Karpas-422 (cell line): ENCODE measurements at places on chromosomes 4 and X. TPM values are rescaled to one million over a fixed set of nuclear protein-coding genes. Genes with fewer than 3 reads are reported as not detected.

GRCh38 chr4:148258535-148258934 is 183.7 kb downstream of the NR3C2 start:
- no peak for DNase-seq

DNA sequence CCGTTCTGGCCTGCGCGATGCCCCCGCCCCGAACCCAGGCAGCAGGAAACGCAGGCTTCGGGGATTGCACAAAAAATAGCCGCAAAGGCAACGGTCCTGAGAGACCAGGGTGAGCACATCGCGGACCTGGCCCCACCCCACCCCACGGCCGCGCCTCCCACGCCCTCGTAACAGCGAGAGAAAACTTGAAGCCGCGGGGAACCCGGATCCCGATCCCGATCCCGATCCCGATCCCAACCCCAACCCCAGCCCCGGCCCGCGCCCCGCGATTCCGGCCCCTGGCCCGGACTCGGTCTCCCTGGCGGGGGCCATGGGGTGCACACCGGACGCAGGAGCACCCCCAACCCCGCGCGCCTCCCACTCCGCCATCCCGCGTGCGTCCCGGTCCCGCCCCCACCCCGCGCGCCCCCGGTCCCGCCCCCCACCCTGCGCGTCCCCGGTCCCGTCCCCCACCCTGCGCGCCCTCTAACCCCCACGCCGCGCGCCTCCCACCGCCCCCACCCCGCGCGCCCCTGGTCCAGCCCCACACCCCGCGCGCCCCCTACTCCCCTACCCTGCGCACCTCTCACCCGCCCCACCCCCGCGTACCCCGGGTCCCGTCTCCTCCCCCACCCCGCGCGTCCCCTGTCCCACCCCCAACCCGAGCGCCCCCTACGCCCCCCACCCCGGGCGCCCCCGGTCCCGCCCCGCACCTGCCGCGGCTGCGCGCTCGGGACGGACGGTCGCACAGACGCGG is 29.0 kb downstream of the NOP14 start:
- peak; percentile 78 for DNase-seq

DNA sequence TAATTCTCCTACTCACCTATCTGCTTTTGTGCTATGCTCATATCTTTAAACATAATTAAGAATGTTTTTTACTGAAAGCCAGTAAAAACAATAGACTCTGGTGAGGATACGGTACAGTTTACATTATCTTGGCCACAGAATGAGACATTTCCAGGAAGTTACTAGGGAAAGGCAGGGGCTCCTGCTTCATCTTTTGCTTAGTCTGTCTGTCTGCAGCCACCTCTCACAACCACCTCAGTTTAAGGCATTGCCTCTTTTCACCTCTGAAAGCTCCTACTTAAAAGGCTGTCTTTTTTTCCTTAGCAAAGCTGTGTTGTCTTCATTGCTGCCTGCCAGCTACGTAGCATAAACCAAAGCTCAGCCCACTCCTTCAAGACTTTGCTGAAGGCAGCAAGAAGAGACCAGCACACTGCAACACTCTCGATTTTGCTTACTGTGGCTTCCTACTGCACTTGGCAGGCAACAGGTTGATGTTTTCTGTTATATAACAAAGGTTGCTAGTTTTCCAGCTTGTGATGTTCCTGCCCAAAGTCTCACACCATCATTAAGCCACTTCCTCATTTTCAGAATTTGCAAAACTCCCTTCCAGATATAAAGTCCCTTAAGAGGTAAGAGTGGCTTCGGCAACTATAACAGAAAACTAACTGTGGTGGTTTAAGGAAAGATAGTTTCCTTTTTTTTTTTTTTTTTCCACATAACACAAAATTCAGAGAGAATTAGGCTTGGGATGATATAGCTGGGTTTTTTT is 432.9 kb downstream of the GRXCR1 start:
- no peak for DNase-seq

- no peak for DNase-seq
Observed at GRCh38 chrX:32016195-32016594, 944.4 kb upstream of the FTHL17 start.

GRCh38 chrX:63761639-63762038 is 23.4 kb downstream of the ARHGEF9 start:
- DNase-seq: peak; percentile 52

Gene XK
- 0.04 TPM in 2 replicates for total RNA-seq

Gene GLOD5
- not detected in 2 replicates for total RNA-seq

Gene CD38
- 3.6 and 12.1 TPM in 2 replicates for total RNA-seq

DNA sequence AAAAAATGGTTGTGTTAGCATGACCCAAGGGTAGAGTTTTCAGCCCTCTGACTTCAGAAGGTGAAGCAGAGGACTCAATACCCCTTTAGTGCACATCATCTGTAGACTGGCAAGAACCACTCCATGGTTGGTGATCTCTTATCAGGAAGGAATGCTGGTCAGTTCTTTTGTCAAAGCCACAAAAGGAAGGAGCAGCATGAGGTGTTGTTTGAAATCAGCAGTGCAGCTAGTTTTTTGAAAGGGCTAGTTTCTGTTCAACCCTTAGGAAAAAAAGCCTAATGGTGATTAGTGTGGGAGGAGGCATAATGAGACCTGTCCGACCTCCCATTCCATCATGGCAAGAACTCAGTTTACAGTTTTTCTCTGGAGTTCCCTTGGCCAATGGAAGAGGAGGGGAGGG is 362.0 kb upstream of the CT83 start:
- no peak for DNase-seq

Gene NLRP2B
- total RNA-seq: not detected in 2 replicates

- no peak for DNase-seq
Observed at GRCh38 chr4:72567036-72567435, 2.0 kb downstream of the ADAMTS3 start.

- no peak for DNase-seq
Observed at GRCh38 chrX:106710771-106711170, 15.7 kb upstream of the RNF128 start.

- DNase-seq: no peak
Observed at GRCh38 chr4:5355846-5356245, 304.6 kb downstream of the STK32B start.

DNA sequence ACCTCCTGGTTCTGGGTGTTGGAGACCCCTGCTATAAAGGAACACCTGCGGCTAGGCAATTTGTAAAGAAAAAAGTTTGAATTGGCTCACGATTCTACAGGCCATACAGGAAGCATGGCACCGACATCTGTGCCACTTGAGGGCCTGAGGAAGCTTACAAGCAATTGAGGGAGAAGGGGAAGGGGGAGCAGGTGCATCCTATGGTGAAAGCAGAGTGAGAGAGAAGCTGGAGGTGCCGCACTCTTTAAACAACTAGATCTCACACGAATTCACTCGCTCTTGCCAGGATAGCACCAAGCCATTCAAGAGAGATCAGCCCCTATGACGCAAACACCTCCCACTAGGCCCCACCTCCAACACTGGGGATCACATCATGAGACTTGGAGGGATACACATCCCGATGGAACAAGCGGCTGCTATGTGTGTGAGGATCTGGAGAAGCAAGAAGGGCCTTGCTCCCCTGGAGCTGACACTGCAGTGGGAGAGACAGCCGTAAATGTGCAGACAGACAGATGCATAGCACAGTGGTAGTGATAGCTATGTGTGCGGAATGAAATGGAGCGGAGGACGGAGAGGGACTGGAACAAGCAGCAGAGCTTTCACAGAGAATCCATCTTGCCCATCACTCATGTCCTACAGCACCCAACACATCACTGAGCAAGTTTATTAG is 60.7 kb upstream of the HELT start:
- DNase-seq: no peak

- peak; percentile 60 for DNase-seq
Observed at GRCh38 chrX:86348669-86349068, 200.4 kb downstream of the DACH2 start.

GRCh38 chr4:158053086-158053485 is 119.7 kb downstream of the GASK1B start:
- DNase-seq: no peak

GRCh38 chrX:104411800-104412199 is 154.2 kb upstream of the IL1RAPL2 start:
- DNase-seq: no peak

- DNase-seq: peak; percentile 44
Observed at GRCh38 chr4:47838445-47838844, 578 bp upstream of the CORIN start.

DNA sequence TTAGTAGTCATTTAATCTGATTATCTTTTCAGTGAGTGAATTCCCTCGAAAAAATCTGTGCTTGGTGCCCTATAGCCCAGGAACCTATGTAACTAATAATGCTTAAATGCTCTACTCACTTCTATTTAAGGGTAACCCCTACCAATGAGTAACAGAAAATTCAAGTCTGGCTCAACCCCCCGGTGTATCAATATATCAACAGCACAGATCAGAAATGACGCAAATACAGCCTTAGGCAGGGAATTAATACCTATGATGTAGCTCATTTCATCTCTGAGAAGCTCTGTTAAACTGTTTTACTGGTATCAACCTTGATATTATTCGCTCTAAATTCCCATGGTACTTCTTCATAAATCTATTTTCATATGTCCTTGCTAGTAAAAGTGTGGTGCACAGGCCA is 28.6 kb downstream of the PDGFC start:
- no peak for DNase-seq

Gene CLTRN
- total RNA-seq: 0.18 and 0.86 TPM in 2 replicates

DNA sequence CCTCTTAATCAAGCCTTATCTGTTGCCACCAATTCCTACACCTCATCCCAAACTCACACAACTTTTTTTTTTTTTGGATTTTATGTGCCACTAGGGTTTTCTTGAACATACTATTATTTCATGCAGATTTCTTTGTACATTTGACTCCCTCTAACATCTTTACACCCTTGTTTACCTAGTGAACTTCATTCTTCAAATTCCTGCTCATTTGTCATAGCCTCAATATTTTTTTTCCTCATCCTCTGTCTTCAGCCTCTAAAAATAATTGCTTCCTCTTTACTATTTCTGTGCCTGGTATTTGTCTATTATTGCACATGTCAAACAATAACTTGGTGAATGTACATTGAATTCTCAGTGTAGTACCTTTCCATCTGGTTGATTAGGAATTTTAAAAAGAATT is 22.0 kb downstream of the NBDY start:
- DNase-seq: no peak

DNA sequence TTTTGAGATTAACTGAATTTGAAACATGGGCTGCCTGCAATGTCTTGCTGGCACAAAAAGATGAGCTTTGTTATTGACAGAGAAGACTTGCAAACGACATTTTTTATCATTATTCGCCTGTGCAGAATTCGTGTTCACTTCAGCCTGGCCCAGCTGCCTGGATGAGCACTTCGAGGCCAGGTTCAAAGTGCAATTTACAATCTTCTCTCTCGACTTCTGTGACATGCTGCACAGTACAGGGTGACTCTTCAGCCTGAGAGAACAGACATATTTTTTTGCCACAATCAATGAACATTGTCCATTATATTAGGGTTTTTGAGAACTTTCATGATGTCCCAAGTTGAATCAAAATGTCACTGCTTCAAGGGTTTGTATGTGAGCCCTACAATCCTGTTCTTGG is 616.5 kb downstream of the SMARCA1 start:
- DNase-seq: no peak

- DNase-seq: no peak
Observed at GRCh38 chr4:68717999-68718398, 47.5 kb upstream of the UGT2B15 start.

Gene GAGE12F
- total RNA-seq: not detected in 2 replicates

- DNase-seq: no peak
Observed at GRCh38 chr4:617644-618641, 7.4 kb upstream of the PDE6B start.

Gene IGFBP7
- not detected in 2 replicates for total RNA-seq

GRCh38 chrX:44903830-44904530 is 31.0 kb downstream of the KDM6A start:
- peak; percentile 61 for DNase-seq

DNA sequence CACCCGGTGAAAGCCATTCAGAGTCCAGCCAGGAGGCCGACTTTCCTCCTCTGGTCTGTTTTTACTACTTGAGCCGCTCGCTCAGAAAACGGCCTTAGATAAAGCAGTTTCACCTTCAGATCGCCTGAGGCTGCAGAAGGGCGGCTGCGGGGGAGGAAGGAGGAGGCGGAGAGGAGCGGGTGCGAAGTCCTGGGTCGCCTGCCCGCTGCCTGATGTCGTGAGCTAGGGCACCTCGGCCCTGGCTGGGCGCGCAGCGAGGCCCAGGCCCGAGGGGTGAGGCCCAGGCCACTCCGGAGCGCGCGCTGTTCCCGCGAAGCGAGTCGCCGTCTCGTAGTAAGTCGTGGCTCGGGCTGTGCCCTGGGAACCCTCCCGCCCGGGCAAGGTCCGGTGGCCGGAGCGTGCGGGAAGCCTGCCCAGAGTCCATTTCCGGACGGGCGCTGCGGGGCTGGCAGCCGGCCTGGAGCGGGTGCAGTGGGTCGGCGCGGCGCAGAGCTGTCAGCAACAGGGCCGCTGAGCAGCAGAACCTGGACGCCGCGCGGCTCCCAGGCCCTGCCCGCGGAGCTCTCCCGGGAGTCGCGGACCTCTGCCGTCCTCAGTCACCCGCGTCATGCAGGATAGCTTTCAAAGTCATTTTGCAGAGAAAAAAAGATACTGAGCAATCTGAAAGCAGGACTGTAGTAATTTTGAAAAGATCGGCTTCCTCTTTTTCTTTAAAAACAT is 18.6 kb downstream of the TRIM2 start:
- DNase-seq: no peak

GRCh38 chr4:40991908-40992307 is 222.4 kb downstream of the APBB2 start:
- no peak for DNase-seq

Gene LRP2BP
- 0.26 TPM in 1 of 2 replicates, not detected in the other for total RNA-seq

Gene NPNT
- not detected in 2 replicates for total RNA-seq

GRCh38 chr4:30537456-30537855 is 182.7 kb upstream of the PCDH7 start:
- DNase-seq: no peak

GRCh38 chr4:139889264-139889663 is 223.6 kb downstream of the MGST2 start:
- DNase-seq: no peak

DNA sequence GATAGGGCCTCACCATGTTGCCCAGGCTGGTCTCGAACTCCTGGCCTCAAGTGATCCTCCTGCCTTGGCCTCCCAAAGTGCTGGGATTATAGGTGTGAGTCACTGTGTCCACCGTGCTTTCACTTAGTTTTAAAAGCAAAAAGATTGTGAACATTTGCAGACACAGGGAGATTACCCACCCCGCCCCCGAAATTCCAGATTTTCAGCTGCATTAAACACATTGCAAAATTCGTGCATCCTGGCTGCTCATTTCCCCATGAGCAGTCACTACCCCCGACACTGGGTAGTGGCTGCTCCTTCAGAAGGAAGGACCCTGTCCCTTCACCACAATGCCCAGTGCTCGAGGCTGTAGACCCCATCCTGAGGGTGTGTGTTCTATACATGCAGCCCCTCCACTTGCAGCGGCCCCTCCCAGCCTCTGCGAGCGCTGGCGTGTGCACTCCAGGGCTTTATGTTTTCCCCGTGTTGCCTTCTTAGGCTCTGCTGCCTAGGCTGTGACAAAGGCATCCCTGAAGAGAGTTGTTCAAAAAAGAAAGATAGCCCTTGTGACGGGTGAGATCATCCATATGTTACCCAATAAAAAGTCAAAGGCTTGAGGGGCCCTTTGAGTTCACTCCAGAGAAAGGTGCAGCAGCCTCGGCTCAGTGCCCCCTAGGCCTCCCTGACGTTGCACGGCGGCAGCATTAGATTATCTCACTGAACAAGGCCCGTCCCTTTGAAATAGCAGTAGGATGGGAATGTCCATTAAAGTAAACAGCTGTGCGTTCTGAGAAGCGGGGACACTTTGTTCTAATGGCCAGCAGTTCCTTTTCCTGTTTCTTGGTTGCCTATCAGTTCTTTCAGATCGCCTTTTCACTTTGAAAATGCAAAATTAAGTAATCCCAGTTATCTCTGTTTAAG is 71.6 kb downstream of the SHROOM2 start:
- DNase-seq: no peak

Gene ANOS1
- total RNA-seq: not detected in 2 replicates

GRCh38 chr4:139676913-139677585 is 11.4 kb downstream of the MGST2 start:
- DNase-seq: no peak

Gene ACSL1
- 1.4 and 3.1 TPM in 2 replicates for total RNA-seq
